NCI-H1105 (cell line): ENCODE measurements at places on chromosomes 2 and 18.

DNA sequence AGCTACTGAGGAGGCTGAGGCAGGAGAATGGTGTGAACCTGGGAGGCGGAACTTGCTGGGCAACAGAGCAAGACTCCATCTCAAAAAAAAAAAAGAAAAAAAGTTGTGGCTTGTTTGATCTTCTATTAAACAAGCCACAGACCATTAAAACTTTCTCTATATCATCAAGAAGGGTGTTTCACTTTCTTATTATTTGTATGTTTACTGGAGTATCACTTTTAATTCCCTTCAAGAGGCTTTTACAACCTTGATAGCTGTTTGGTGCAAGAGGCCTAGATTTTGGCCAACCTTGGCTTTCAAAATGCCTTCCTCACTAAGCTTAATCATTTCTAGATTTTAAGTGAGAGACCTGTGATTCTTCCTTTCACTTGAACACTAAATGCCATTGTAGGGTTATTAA, 339.1 kb downstream of the TSN start:
- DNase-seq = no peak

DNA sequence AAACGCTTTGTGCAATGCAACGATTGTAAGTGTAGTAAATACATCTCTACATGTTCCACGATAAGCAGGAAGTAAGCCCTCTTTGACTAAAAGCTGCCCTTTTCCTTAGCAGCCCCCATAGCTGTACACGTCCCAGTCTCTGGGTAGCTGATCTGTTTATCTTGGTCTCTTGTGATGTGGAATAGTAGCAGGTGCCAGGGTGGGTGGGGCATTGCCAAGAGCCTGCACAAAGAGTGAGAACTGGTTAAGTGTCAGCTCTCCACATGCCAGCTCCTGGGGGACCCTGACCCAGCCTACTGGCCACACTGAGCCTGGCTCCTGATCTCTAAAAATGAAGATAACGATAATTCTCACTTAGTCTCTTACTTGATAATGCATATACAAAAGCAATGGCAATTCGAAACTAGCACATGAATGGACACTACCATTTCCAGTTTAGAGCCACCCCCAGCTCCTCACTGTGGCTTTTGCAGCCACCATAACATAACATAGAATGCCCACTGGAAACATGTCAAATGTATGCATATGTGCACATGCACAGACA, 92.3 kb downstream of the MYT1L start:
- DNase-seq = no peak

DNA sequence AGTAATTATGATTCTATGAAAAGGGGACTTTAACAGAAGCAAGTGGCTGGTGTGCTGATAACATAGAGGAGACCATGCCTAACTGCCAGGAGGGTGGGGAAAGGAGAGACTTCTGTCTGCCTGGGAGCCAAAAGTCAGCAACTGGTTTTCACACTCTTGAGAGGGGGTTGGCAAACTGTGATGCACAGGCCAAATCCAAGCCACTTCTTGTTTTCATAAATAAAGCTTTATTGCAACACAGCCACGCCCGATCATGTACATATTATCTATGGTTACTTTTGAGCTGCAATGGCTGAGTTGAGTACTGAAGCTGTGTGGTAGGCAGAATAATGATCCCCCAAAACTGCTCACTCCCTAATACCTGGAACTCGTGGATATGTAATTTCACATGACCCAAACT, 208.4 kb downstream of the LNPK start:
- no peak for DNase-seq

DNA sequence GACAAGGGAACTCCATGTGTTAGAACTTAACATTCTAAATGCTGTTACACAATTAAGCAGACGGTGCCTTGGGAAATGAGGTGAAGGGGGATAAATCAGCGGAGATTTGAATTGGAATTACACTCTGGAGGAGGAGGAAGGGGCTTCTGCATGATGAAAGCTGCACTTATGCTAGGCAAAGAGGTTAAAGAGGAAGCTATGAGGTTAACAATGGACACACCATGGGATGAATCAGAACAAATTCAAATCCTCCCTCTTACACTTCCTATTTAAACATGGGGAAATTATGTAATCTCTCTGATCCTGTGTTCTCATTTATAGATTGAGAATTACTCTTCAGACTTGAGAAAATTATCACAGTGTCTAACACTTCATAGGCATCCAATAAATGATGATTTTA, 121.5 kb upstream of the SIX2 start:
- DNase-seq = no peak

DNA sequence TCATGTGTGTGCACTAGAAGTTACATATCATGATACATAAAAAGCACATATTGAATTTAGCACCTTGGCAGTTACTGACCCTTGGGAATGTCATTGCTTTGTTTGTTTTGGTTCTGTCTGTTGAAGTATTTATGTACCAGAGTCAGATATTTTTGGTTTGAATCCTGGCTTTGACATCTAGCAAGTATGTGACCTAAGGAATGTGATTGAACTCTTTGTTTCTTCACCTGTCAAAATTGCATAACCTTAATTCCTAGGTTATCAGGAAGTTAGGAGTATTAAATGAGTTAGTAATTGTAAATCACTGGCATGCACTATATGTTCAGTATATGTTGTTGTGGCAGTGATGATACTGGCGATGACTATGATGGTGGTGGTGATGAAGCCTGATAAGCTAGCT, 1003.5 kb upstream of the NRXN1 start:
- no peak for DNase-seq

DNA sequence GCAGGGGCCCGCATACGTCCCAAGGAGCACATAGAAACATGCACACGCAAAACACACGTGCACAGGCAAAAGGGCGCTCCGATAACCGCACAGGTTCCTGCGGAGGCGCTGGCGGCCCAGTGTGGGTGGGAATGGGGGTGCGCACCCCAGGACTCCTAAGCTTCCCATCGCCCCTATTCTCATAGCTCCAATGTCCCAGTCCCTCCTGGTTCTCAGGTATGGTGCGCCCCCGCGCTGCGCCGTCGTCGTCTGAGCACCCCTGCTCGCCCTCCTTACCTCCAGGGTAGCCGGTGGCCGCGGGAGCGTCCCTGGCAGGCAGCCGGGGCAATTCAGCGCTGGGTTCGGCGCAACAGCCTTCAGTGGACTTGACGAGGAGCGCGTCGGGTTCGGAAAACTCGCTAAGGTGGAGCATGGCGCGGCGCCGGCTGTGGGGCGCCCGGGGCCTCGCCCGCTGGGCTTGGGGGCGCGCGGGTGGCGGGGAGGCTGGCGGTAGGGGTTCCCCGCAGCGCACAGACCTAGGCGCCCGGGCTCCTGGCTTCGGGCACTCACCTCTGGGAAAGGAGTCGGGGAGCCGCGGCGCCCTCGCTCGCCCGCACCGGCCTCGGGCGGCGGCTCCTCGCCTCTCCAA, 328 bp downstream of the EGR4 start:
- no peak for DNase-seq

GRCh38 chr18:452816-453215, 47.7 kb downstream of the COLEC12 start:
- no peak for DNase-seq

DNA sequence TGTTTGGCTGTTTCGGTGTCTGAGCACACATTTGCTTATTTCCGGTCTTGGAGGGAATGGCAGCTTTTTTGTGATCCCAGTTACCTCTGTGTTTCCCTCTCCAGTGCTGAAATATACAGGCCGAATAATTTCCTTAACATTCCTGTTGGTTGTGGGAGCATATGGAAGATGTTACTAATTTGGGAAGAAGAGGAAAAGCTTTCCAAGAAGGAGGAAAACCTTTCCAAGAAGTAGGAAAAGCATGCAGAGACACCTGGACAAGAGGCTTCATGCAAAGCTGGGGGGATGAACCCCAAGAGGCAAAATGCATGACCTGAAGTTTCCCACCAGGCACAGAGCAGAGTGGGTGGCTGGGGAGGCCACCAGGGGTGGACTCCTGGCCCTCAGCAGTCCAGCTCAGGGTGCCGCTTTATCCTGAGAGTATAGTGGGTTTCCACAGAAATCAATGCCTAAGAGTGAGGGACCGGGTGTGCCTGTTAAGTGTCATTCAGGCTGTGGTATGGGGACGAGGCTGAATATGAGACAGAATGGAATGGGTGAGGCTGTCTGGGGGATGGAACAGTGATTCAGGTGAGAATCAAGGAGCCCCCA, 25.5 kb upstream of the GNAL start:
- no peak for DNase-seq

DNA sequence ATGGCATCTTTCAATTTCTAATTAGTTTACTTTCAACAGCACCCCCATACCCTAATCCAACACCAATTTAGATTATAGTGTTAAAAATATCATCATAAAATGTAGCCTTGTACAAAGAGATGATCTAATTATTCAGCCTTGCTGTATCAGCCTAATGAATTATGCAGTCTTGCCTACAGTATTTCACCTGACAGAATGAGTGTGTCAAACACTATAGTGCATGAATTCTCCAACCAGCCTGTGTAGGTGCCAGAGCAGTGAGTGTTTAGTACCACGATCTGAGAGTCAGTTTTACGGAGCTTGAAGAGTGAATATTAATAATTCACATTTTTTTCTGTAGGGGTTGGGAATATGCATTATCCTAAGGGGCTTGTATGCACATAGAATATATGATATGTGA, 411.6 kb upstream of the SLC14A2 start:
- no peak for DNase-seq
